CMK (cell line): ENCODE measurements at places on chromosomes 5 and 9.

GRCh38 chr9:33809506-33809905 lies 7.5 kb upstream of the UBE2R2 start:
- no peak for DNase-seq

- DNase-seq, result no peak
These were observed 862.8 kb downstream of the TAF11L14 start for GRCh38 chr5:18497089-18497488.

DNA sequence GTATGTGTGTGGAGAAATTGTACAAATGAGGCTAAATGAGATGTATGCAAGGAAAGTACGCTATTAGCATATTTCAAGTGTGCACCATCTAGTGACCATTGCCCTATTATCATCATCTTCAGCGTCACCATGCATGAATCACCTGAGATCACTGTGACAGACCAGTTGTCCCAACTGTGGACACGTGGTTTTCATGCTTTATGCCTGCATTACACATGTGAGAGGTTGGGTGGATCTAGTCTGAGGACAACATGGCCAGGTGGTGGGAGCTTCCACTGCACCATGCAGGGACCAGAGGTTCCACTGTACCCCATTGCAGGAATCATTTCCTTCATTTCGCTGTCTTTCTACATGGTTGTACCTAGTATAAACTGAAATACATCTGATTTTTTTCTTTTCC lies 329.8 kb downstream of the SLIT3 start:
- DNase-seq, result no peak

- no peak for DNase-seq
These were observed 1.0 kb downstream of the AQP3 start for GRCh38 chr9:33446240-33446945.

DNA sequence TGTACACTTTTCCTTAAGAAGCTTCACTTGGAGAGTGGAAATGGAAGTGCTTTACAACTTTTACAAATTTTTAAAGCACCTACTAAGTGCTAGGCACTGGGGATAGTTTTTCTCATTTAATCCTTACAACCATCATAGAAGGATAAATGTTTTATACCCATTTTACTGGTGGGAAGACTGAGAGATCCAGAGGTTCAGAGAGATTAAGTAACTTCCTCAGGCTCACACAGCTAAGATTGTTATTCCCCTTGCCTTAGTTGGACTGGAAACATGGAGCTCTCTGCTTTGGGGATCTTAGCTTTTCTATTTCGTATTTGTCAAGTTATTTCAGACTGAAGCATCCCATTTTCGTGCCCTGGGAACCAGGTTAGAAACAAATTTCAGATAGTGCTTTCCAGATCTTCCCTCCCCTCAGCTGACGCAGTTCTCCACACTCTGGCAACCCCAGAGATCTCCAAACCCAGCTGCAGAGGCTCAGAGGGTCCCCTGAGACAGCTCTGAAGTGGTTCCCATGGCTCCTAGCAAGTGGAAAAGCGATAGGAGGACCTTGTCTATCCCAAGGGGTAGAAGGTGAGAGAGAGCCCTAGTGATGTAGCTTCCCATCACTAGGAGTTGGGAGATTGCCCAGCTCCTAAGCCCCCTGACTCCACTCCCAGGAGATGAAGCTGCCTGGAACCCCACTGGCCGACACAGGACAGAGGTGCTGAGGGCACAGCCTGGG lies 16.2 kb upstream of the GABBR2 start:
- no peak for DNase-seq

- no peak for DNase-seq
These were observed 470 bp downstream of the HBEGF start for GRCh38 chr5:140345919-140346347.

- DNase-seq, result no peak
These were observed 152.5 kb upstream of the CLINT1 start for GRCh38 chr5:158011422-158011821.

DNA sequence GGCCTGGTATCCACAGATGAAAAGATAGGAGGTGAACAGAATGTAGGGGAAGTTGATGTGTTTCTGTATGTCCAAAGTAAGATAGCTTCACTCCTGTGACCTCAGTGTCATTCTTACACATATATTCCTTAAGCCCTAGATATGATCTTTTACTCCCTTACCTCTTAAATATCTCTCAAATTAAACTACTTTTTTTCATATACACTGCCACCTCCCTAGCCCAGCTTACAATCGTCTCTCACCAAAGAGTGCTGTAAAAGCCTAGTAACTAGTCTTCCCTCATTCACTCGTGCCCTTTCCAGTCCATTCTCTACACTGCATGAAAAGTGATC lies 5.3 kb downstream of the DNAI1 start:
- no peak for DNase-seq

DNA sequence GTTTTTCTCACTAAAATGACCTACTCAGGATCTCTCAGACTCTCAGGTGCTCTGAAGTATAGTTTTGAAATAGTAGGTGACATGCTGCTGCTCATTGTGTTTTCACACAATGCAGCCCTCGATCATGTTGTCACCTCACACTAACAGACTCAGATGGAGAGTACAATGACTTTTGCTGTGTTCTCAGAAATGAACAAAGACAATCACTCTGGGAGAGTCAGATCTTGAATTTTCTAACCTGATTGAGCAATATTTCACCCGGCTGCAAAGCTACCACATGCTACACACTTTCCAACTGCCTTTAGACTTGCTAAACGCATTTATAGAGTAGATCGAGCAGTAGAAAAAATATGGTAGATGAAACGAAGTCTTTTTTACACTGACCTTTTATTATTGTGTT lies 113.4 kb downstream of the ST8SIA4 start:
- no peak for DNase-seq

GRCh38 chr5:32687499-32687831 lies 23.7 kb upstream of the NPR3 start:
- no peak for DNase-seq

GRCh38 chr5:61082516-61083280 lies 79.6 kb downstream of the SMIM15 start:
- no peak for DNase-seq

- DNase-seq, result no peak
These were observed 70.7 kb upstream of the DHFR start for GRCh38 chr5:80725446-80725845.

DNA sequence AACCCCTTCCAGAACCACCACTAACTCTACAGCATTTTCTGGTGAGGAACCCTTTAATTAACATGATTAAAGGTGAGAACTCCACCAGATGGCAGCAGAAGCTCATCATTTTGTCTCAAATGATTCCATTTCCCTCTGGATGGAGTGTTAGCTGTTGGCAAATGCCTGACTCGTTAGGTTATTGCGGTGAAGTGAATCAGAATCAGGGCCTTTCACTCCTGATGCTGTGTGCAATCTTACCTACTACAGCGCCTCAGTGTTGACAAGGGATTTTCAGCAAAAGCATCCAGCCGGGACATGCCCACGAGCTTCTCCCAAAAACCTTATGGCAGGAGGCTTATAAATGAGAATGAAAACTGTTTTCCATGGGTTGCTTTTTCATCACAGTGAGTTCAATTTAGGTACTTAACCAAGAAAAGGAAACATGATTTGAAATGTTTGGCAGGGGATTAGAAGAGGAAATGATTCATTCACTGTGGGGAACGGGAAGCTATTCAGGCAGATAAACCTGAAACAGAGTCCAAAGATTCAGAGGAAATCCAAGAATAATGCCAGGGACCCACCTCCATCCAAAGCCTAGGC lies 48.0 kb upstream of the CAST start:
- DNase-seq, result peak; percentile 2

- no peak for DNase-seq
These were observed 221.4 kb downstream of the NR3C1 start for GRCh38 chr5:143182106-143182505.

DNA sequence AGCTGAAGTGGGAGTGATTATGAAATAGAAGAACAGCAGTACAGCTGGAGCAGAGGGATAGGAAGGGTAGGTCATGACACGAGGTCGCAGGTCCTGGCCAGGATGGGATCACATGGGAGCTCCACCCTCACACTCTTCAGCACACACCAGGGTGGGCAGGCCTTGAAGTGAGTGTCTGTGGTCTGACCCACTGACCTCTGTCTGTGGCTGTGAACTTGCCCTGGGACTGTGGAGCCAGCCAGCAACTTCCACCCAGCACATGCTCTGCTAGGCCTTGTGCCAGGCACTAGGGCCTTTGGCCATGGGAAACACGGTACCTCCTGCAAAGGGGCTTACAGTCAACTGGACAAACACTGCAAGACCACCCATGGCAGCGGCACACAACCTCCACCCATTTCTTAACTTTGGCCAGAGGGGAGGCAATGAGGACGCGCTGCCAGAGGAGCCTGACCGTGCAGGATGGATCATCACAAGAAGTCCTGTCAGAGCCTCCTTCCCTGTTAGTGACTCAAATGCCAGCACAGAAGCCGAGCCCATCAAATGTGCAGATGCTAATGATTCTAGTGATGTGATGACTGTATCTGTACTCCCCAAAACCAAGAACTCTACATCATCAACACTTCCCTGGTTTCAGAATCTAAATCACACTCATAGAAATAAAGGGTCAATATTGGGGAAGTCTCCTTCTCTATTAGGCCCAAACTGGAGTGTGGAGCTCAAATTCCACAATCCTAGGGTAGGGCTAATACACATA lies 113.6 kb downstream of the DPYSL3 start:
- DNase-seq, result no peak

- DNase-seq, result no peak
These were observed 44.3 kb downstream of the FOXB2 start for GRCh38 chr9:77063645-77064285.

DNA sequence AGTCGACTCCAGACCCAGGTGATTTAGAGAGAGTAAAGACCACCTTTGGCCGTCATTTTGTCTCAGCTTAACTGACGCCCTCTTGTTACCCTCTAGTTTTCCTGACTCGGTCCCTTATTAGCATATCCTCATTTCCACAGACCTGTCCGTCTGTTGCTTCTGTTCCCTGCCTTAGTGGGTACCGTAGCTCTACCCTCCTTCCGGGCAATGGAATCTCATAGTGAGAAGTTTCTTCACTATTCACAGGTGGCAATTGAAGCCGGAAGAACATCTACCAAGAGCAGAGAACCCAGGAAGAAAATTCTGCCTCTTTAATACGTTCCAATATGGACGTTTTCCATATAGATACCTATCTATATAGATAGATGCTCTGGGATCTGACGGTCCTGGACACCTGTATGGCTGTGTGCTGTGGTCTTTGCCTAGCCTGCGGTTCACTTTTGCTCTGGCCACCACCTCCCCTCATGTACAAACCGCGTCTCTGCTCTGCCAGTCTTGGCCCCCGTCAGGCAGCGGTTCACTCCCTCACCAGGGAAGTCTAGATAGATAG lies 652 bp upstream of the TMEM161B start:
- DNase-seq, result no peak

DNA sequence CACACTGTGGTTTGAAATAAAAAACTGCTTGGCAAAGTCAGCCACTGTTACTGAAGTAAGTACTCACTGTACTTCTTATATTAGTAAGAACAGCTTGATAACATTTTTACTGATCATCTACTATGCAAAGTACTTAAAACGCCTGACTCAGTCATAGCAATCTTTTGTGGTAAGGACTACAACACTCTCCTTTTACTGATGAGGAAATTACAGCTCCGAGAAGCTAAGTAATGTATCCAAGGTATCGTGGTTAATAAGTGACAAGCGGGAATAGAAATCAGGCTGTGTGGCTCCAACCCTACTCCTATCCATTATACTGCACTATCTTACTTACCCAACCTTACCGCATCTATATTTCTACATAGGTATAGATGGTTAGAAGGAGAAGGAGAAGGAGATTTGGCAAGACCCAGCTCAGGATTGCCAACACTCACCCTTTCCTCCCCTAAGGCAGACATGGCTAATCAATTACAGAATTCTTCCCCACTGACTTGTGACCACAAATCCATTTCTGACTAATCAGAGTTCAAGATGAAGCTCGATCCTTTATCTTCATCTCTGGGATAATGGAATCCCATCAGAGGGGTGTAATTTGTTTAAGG lies 281.4 kb downstream of the SPOCK1 start:
- no peak for DNase-seq

DNA sequence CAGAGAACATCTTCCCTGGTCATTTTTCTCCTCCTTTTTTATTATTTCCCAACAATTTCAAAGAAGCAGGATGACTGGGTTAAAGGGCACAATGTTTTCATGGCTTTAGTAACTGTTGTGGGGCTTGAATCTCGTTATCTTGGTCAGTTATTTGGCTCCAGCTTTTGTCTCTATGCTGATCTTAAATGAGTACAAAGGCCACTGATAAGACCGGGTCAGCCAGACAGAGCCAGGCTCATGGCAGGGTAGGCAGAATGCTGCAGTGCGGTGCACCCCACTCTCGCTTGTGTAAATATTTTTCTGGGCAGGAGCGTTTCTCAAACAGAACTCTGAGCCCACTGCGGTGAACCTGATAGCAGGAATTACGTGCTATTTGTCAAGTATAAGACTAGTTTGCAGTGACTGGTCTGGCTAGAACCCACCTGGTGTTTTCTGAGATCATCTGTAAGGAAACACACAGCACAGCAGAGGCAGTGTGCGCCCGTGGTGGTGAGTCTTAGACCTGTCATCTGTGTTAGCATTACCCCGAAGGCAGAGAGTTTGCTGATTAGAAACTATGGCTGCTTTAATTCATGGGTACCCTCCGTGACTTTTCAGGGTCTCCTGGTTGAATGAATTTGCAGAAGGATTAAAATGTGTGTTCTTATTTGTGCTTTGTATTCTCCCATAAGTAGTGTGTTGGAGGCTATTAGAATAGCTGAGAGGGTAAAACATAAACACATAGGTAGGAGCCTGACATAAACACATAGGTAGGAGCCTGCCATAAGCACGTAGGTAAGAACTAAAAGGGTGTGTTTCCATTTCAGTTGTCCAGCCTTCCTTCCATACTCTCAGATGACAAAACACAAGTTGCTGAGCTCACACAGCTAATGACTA lies 158.6 kb upstream of the DMRT1 start:
- DNase-seq, result no peak

DNA sequence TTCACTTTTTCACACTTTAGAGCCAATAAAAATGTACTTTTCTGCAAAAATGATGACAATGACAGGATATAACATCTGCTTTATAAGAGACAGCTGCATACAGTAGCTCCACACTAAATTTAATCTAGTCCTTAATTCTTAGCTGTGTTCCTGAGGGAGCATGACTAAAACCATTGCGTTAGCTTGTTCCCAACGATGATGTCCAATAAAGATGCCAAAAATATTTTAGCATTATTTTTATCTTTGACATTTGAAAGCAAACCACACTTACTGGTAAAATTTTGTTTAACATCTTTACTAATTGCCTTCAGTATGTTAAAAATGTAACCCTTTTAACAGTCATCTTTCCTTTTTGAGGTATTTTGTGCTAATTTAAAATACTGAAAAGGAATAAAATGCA lies 382.7 kb downstream of the CHSY3 start:
- no peak for DNase-seq

DNA sequence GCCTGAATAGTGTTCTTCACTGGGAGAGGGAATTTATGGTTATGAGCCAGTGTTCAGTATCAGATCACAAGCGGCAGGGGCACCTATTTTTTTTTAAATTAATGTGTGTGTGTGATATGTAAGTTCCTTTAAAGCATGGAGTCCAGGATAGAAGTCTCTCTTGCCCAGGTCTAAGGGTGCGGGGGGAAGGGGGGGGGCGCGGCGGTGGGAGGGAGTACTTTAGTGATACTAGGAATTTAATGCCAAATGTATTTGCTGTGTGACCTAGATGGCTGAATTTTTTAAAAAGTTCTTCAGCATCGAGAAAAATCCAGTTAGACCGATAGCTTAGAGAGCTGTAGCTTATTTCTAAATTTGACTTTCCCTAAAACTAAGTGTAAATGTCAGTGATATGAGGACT lies 1.5 kb upstream of the FCHO2 start:
- DNase-seq, result no peak

- DNase-seq, result no peak
These were observed 7.2 kb upstream of the ARRDC3 start for GRCh38 chr5:91390268-91390667.
